ENCODE measurements at places on chromosomes 1 and 21. TPM values are rescaled to one million over a fixed set of nuclear protein-coding genes. Genes with fewer than 3 reads are reported as not detected.
A peak's percentile ranks its signal among the peaks of the same experiment; 100 is the strongest.

The CELA3A gene
- polyA plus RNA-seq, result not detected

GRCh38 chr1:60589046-60589748, 493.2 kb upstream of the NFIA start:
- H3K4me1 ChIP-seq, result no peaks in the 10 kb centered on the region
- no peaks in the 10 kb centered on the region for H3K36me3 ChIP-seq
- H3K27ac ChIP-seq, result no peak overlapping the region

DNA sequence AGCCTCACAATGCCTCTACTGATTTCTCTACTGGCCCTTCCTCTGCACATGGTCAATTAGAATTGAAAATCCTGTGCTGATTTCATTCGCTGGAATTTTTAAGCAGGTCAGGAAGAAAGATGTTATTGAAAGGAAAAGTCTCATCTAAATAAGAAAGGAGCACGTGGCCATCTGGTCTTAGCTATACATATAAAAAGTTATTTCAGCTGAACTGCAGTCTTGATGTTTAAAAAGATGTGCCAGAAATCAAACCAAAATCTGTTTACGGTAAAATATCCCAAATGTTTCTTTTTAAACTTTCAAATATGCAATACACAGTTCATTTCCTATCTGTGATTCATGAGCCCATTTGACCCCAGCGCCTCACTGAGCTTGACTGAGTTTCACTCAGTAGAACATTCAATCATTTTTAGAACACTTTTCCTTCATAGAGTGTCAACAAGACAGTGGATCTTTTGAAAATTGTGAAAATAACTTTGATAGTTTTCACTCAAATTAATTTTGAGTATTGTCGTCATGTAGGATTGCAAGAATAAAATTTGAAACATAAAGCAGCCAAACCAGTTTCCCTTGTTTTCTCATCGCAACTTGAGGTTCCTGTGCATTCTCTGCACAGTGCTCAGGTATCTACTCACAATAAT, 293.6 kb downstream of the PTPRC start:
- peaks cover 23% of the 10 kb centered on the region for H3K4me1 ChIP-seq
- no peaks in the 10 kb centered on the region for H3K27me3 ChIP-seq
- no peak for DNase-seq
- H3K27ac ChIP-seq, result peak overlapping the region; percentile 80

The GNAI3 gene
- polyA plus RNA-seq, result 9.4 TPM

GRCh38 chr1:175204330-175204729, 11.8 kb upstream of the KIAA0040 start:
- H3K36me3 ChIP-seq, result no peaks in the 10 kb centered on the region
- peak overlapping the region; percentile 7 for H3K4me3 ChIP-seq
- peak overlapping the region; percentile 91 for H3K27ac ChIP-seq
- H3K27me3 ChIP-seq, result no peaks in the 10 kb centered on the region

The SFN gene
- not detected for polyA plus RNA-seq

DNA sequence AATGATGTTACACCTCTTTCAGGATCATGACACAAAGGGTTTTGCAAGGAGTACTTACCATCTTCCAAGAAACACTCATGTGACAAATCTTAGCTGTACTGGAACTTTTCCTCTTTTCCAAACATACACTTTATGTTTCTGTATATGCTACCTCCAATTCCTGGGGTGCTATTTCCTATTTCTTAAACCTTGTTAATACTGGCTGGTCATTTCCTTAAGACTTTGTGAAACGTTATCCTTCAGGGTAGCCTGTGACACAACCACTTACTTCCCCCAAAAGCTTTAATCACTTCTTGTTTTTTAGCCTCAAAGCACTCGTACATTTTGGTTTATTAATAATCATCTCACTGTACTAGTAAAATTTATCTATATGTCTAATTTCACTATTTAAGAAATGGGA, 39.4 kb downstream of the OR10Z1 start:
- H3K27me3 ChIP-seq, result no peaks in the 10 kb centered on the region
- no peak for DNase-seq
- no peaks in the 10 kb centered on the region for H3K36me3 ChIP-seq

- peak; percentile 32 for DNase-seq
- peaks cover 27% of the 10 kb centered on the region for H3K36me3 ChIP-seq
- no peaks in the 10 kb centered on the region for H3K27me3 ChIP-seq
- H3K4me1 ChIP-seq, result peaks cover 33% of the 10 kb centered on the region
- peak overlapping the region; percentile 98 for H3K27ac ChIP-seq
Observed at GRCh38 chr1:58785442-58786058, 1.7 kb upstream of the JUN start.

- DNase-seq, result no peak
- no peak overlapping the region for H3K27ac ChIP-seq
- no peaks in the 10 kb centered on the region for H3K4me1 ChIP-seq
- H3K27me3 ChIP-seq, result peaks cover 5% of the 10 kb centered on the region
Observed at GRCh38 chr21:38388647-38389353, 109.5 kb downstream of the ERG start.

DNA sequence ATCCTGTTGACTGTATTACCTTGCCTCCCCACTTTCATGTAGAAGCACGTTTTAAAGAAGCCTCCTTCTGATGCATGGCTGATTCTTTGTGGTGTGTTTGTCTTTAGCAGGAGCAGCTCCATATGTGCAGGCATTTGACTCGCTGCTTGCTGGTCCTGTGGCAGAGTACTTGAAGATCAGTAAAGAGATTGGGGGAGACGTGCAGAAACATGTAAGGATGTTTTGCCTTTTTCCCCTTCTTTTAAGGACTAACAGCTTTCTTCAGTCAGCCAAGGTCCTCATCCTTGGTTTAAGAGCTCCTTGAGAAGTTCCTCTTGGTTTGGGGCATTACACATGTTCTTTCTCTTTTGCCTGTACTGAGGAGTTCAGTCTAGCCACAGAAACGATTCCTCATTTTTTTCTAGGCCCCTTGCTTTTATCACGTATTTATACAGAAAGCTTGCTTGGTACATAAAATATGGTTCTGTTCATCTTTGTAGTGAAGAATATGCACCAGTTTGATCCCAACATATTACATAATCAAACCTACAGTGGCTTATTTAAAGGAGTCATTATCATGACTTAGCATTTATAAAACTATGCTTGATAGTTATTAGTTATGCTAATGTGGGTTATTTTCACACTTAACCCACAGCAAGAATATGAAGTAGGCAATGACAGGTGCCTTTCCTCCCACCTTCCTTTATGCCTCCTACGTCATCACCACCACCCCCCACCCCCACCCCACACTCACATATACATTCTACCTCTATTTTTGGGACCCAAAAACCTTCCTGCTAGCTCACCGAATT, 19.6 kb downstream of the CAP1 start:
- peak overlapping the region; percentile 78 for H3K27ac ChIP-seq
- no peaks in the 10 kb centered on the region for H3K27me3 ChIP-seq
- no peak for DNase-seq
- peaks cover 25% of the 10 kb centered on the region for H3K36me3 ChIP-seq

DNA sequence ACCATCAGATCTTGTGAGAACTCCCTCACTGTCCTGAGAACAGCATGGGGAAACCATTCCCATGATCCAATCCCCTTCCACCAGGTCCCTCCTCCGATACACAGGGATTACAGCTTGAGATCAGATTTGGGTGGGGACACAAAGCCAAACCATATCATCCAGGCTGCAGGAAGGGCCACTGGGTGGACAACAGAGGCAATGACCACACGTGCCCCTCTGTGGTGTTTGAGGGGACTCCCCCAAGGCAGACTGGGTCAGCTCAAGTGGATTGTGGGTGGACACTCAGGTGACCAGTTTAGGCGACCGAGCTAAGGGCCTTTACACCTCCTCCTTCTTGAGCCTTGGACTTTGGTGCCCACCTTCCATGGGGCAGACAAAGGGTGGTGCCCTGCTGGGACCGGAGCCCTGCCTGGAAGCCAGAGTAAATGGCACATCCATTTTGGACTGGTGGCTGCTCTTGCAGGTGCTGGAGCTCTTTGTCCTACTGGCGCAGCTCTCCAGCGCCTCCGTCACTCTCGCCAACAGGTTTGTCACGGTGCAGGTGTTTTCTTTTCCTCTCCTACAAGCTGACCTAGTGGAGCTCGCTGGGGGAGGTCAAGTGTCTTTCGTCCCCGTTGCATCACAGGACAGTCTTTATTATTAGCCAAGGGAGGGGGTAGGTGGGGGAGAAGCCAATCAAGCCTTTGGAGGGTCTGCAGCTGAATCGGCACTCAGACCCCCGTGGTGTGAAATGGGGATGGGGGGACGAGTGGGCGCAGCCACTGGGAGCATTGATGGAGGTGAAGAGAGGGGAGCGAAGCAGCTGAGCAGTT, 37.6 kb downstream of the CRYAA start:
- H3K4me1 ChIP-seq, result peaks cover 2% of the 10 kb centered on the region
- no peak overlapping the region for H3K27ac ChIP-seq
- no peak for DNase-seq

The MATN1 gene
- polyA plus RNA-seq, result 1.3 TPM

The ETS2 gene
- 2.7 TPM for polyA plus RNA-seq

DNA sequence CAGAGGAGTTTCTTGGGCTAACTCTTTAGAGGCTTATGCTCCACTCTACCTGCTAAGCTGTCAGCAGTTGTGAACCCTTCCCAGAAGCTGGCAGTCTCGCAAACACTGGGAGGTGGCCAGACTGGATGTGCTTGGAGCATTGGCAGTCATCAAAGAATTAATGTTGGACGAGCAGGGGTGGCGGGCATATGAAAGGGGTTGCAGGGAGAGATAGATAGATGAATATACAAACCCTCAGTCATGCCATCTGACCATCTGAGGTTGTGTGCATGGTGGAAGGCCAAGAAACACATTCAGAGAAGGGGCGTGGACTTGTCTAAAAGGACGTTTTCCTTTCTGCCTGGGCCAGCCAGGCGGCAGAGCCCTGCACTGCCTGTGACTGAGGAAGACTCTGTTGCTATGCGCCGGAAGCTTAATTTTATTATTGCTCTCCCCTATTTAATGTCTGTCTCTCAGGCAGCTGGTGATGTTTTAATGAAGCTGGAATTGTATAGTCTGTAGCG, 164.4 kb downstream of the PBX1 start:
- H3K27me3 ChIP-seq, result peaks cover 9% of the 10 kb centered on the region
- no peak overlapping the region for H3K4me3 ChIP-seq
- H3K36me3 ChIP-seq, result no peaks in the 10 kb centered on the region
- DNase-seq, result no peak

- DNase-seq, result no peak
- no peaks in the 10 kb centered on the region for H3K36me3 ChIP-seq
- H3K27ac ChIP-seq, result no peak overlapping the region
- H3K27me3 ChIP-seq, result peaks cover 28% of the 10 kb centered on the region
- H3K4me1 ChIP-seq, result no peaks in the 10 kb centered on the region
Observed at GRCh38 chr1:192488058-192488457, 87.5 kb upstream of the RGS1 start.

GRCh38 chr1:201423655-201424054, 2.1 kb upstream of the TNNI1 start:
- peaks cover 26% of the 10 kb centered on the region for H3K27me3 ChIP-seq
- DNase-seq, result no peak
- no peak overlapping the region for H3K27ac ChIP-seq
- no peaks in the 10 kb centered on the region for H3K36me3 ChIP-seq
- no peak overlapping the region for H3K4me3 ChIP-seq

- no peak overlapping the region for H3K4me3 ChIP-seq
- no peaks in the 10 kb centered on the region for H3K36me3 ChIP-seq
- no peak overlapping the region for H3K27ac ChIP-seq
Observed at GRCh38 chr1:24683713-24684162, 40.6 kb downstream of the SRRM1 start.

The PROK1 gene
- polyA plus RNA-seq, result 0.21 TPM

DNA sequence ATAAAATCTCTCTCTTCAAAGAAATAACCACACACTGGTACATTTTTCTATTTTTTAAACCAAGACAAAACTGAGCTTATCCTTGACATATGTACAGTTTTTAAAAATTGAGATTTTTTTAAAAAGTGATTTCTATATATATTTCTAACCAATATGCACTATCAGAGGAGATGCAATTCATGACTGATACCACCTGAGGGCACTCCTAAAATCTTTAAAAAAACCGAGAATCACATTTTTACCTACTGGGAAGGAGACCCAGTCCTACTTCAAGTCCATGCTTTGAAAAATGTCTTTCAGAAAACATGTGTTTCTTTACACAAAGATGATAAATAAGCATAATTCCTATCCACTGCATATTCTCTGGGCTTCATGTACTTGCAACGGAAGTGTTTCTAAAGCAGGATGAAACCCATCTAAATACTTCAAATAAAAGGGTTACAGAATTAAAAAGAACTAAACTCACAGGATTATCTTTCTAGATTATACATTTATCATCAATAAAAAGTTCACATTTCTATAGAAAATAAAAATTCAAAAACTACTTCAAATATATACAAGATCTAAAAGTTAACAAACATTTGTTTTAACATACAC, 98.6 kb downstream of the ENAH start:
- no peaks in the 10 kb centered on the region for H3K4me1 ChIP-seq
- H3K27ac ChIP-seq, result no peak overlapping the region

The CNR2 gene
- 43.8 TPM for polyA plus RNA-seq

GRCh38 chr1:18883636-18884418, 18.5 kb downstream of the ALDH4A1 start:
- no peak overlapping the region for H3K4me3 ChIP-seq
- no peaks in the 10 kb centered on the region for H3K27me3 ChIP-seq
- no peak overlapping the region for H3K27ac ChIP-seq
- no peaks in the 10 kb centered on the region for H3K36me3 ChIP-seq
- no peaks in the 10 kb centered on the region for H3K4me1 ChIP-seq

DNA sequence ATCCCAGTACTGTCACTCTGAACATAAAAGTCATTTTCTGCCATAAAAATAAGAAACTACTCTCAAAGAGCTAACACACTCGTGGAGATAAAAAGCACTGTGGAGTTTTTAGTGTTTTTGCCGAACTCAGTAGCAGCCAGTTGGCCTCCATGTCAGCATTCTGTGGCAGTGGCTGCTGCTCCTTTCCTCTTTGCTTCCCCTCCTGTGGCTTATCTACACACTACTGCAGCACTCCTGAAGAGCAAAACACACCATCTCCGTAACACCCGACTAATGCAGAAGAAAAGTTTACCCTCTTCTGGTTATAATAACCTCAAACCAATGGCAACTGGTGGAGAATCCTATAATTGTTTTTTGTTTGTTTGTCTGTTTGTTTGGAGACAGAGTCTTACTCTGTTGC, 44.9 kb downstream of the RAB3GAP2 start:
- H3K27ac ChIP-seq, result peak overlapping the region; percentile 13
- no peak for DNase-seq
- H3K27me3 ChIP-seq, result no peaks in the 10 kb centered on the region
- peaks cover 66% of the 10 kb centered on the region for H3K4me1 ChIP-seq
- no peak overlapping the region for H3K4me3 ChIP-seq

The KRTAP7-1 gene
- not detected for polyA plus RNA-seq

DNA sequence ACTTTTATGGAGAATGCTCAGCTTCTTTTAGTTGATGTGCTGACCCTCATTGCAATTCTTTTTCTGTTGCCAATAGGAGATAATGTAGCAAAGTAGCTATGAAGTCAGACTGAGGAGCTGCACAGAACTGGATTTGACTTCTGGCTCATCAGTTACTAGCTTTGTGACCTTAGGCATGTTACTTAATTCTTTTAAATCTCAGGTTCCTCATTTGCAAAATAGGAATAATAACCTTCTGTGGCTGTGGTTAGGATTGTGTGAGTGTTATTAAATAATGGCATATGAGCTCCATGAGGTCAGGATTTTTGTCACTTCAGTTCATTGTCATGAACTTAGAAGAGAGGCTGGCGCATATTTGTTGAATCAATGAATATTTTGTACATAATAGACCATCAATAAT, 237.6 kb upstream of the SGIP1 start:
- H3K4me3 ChIP-seq, result no peak overlapping the region
- H3K27me3 ChIP-seq, result no peaks in the 10 kb centered on the region
- no peak overlapping the region for H3K27ac ChIP-seq

The HRNR gene
- polyA plus RNA-seq, result not detected

- no peaks in the 10 kb centered on the region for H3K36me3 ChIP-seq
- no peak for DNase-seq
- no peak overlapping the region for H3K27ac ChIP-seq
- no peaks in the 10 kb centered on the region for H3K27me3 ChIP-seq
Observed at GRCh38 chr1:108570128-108570527, 10.2 kb downstream of the EEIG2 start.

All from naive B cell (primary cell).